ENCODE measurements at places on chromosomes 5 and 9.

DNA sequence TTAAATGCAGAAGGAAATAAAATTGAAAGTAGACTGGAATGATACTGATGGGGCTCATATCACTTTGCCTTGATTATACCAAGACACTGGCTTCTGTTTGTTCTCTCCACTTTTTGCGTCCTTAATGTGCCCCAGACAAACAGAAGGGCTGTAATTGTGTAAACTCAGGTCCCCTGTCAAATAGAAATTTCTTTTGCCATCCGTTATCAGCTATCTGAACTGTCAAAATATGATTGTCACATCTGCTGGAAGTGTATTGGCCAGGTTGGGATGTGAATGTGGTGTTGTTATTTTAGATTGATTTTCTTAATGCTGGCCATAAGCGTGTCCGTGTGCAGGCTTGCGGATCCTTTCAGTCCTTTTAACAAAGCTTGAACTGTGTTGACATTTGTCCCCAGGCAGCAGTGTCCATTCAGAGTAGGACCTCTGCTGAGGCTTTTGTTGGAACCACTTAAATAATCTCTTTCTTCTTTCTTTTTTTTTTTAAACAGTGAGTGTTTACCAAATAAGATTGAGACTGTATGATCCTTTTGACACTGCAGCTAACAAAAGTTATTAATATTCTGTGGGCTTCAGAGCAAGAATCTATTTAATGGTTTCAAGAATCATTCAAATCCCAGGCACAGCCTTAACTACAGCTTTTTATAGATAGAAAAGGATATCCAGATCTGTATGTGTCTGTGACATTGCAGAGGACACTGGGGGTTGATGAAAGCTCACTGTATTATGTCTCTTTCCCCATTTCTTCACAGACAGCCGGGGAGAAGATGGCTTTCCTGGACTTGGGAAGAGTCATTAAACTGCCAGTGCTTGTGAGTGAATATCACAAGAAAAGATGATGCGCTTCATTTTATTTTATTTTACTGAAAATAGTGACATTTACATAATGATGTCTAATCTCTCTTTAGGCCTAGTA, 171.7 kb downstream of the ZNF608 start:
- no peak for DNase-seq

DNA sequence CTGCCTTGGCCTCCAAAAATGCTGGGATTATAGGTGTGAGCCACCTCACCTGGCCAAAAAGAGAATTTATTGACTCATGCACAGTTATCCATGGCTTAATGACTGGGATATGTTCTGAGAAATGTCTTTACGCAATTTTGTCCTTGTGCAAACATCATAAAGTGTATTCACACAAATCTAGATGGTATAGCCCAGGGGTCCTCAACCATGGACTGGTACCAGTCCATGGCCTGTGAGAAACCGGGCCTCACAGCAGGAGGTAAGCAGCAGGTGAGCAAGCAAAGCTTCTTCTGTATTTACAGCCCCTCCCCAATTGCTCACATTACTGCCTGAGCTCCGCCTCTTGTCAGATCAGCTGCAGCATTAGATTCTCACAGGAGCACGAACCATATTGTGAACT, 12.4 kb upstream of the SIL1 start:
- no peak for DNase-seq

DNA sequence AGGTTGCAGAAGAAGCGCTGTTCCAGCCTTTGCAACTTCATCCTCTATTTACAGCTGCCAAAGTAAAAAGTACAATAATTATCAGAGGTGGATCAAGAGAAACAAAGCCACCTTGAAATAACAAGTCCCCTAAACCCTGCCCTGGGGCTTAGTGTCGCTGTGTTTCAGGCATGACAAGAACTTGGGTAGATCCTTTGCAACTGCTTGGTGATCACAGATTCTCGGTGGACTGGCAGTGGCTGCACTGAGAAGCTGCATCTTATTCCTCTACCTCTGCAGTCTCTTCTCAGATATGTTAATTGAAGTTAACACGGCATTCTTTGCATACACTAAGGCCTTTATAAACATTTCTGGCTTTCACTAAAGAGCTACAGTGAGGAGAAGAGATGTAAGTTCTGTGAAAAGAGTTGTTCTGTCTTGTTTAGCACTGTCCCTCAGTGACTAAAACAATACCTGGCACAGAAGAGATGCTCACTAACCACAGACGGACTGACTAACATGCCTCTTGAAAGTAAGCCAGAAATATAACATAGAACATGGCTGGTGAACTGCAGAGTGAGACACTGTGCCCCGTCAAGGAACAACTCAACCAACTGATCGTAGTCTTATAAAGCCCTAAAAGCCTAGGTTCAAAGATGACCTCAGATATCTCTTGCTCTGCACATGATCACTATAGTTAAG, 144.2 kb downstream of the MLLT3 start:
- DNase-seq, result no peak

GRCh38 chr5:74471875-74472274, 168.7 kb downstream of the ENC1 start:
- no peak for DNase-seq

- DNase-seq, result no peak
Observed at GRCh38 chr5:72436796-72437471, 70.3 kb downstream of the ZNF366 start.

GRCh38 chr5:27830546-27830945, 792.2 kb upstream of the CDH9 start:
- DNase-seq, result no peak

GRCh38 chr9:129649726-129650679, 8.1 kb upstream of the ASB6 start:
- DNase-seq, result no peak

- DNase-seq, result no peak
Observed at GRCh38 chr9:116693233-116693731, 6.2 kb downstream of the TRIM32 start.

- DNase-seq, result no peak
Observed at GRCh38 chr5:173772384-173773059, 115.6 kb upstream of the CPEB4 start.

- DNase-seq, result no peak
Observed at GRCh38 chr9:30140407-30140806, 2244.0 kb upstream of the ACO1 start.

- DNase-seq, result no peak
Observed at GRCh38 chr5:177358370-177358819, 671 bp downstream of the RGS14 start.

DNA sequence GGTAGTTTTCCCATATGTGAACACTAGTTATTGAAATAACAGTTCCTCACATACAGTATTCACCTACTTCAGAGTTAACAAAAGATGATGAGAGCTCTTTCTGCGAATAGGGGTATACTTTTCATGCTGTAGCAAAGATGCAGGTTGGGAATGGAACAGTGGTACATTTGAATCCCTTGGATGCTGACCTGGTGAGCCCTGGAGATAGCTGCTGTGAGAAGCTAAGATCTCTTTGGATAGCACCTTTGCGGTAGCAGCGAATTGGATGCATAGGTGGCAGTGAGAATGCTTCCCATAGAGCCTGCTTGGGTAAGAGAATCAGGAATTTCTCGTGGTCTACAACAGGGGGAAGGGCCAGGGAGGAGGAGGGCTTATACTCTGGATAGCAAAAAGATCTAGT, 61.2 kb downstream of the NUP214 start:
- no peak for DNase-seq

- DNase-seq, result no peak
Observed at GRCh38 chr9:100030548-100030947, 68.3 kb downstream of the ERP44 start.

DNA sequence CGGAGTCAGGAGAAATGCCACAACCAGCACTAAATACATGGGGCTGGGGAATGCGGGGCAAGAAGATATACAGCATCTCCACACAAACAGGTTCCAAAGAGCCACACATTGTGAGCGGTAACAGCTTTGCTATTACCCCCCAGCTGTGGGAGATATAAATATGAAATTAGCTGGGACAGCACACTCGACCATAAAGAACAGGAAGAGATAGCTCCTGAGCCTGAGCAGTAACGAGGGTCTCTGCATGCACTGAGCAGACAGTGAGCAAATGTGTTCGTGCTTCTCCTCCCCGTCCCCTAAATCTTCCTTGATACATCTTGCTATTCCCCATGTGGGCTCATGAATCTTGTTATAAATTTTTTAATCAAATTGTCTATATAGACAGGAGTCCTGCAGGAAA, 53.1 kb downstream of the ADAMTS2 start:
- DNase-seq, result no peak

DNA sequence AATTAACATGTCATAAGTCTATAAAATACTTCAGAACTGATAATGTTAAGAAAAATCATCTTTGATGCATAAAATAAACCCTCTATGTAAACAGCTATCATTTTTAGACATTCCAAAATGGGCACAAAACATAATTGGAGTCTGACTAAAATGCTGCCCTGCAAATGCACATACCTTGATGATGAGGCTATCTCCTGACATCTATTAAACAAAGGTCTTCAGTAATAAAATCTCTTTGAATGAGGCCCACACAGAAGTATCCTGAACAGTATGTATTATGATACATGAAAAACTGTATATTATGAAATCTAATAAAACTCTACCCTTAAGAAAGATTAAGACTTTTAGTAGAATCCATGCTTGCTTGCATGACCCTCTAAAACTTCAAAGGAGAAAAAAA, 66.1 kb downstream of the FBXL17 start:
- no peak for DNase-seq

DNA sequence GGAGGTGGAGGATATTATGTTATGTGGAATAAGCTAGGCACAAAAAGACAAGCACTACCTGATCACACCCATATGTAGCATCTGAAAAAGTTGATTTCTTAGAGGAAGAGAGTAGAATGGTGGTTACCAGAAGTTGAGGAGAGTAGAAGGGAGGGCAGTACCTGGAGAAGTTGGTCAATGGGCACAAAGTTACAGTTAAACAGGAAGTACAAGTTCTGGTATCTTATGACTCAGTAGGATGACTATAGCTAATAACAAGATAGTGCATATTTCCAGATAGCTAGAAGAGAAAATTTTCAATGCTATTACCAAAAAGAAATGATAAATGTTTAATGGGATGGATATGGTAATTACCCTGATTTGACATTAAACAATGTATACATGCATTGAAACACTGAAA, 686.7 kb downstream of the ISL1 start:
- no peak for DNase-seq

- DNase-seq, result no peak
Observed at GRCh38 chr9:27043176-27043575, 37.7 kb upstream of the LRRC19 start.

DNA sequence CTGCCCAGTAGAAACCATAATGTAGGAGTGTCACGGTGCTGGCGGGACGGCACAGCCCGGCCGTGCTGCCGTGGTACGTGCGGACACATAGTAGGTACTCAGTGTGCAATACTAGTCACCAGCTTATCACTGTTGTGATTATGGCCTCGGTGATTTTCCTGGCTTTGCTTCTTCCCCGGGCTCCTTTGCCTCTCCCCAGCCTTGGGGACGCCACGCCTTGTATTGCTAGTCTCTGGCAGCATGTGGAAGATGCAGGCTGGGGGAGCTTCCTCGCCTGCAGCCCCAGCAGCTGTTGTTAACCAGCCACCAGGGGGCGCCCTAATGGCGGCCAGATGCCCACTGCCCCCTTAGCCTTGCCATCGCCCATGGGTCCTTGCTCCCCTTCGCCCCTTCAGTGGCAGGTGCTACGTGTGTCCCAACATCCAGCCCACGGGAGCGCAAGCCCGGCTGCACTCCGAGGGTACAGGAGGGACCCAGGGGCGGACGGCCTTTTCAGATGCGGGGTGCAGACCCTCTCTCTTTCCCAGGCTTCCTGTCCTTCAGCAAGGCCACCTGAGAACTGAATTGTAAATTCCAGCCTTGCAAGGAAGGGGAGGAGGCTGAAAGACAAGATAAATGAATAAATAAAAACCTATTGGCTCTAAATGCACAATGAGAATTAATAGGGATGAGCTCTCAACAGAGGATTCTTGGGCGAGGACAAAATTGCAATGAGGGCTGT, 8.0 kb downstream of the NTNG2 start:
- DNase-seq, result peak; percentile 57

- DNase-seq, result no peak
Observed at GRCh38 chr9:106307670-106308069, 555.3 kb upstream of the ZNF462 start.

DNA sequence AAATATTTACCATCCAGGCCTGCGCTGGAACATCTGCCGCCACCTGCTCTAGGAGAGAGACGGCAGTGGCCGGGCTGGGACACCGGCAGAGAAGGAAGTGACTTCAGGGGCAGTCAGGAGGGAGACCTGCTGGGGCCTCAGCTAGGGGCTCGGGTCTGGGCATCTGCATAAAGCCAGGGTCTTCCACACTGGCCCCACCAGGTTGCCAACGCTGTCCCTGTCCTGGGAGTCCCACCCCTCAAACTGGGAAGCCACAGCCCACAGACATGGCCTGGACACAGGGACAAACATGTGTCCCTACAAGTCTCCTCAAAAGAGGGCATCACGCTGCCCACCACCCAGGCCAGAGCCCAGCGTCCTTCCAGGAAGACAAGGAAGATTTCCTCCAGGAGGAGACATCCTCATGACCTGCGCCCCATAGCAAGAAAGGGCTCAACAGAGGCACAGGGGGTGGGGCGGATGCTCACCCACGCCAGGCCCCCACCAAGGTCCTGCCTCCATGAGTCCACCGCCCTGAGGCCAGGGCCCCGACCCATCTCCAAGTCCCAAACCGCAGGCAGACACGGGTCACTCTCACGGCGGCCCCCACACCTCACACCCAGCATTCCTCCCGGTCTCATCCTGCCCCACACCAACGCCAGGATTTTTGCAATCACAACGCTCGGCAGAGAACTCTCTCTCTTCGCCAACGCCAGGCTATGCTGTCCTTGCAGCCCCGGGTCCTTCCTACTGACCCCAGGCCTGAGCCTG, 9.0 kb downstream of the VAV2 start:
- no peak for DNase-seq

GRCh38 chr9:81753436-81753835, 64.1 kb upstream of the TLE1 start:
- DNase-seq, result no peak

GRCh38 chr5:109676920-109677319, 12.8 kb upstream of the MAN2A1 start:
- no peak for DNase-seq

DNA sequence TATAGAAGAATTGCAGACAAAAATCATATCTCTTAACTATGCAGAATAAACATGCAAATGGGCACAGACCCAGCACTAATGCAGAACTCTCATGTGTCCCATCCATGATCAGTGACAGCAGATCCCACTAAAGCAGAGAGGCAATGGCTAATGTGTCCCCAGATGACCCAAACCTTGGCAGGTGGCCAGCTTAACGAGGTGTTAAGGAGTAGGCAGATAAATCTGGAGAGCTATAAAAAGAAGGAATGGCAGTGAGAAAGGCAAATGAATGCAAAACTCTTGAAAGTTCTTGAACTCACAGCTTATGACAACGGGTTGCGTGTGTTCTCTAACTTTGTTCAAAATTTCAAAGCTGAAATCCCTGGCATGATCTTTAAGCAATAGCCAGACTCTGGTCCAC, 265.4 kb downstream of the RASEF start:
- no peak for DNase-seq

All from SW480 (cell line).